Brain pericyte (primary cell): ENCODE measurements at places on chromosomes 1 and 21.

- no peak for DNase-seq
Measured at GRCh38 chr1:244370060-244370637, 81.6 kb downstream of the ADSS2 start.

GRCh38 chr1:109768820-109769219, 5.1 kb upstream of the EPS8L3 start:
- DNase-seq = no peak

DNA sequence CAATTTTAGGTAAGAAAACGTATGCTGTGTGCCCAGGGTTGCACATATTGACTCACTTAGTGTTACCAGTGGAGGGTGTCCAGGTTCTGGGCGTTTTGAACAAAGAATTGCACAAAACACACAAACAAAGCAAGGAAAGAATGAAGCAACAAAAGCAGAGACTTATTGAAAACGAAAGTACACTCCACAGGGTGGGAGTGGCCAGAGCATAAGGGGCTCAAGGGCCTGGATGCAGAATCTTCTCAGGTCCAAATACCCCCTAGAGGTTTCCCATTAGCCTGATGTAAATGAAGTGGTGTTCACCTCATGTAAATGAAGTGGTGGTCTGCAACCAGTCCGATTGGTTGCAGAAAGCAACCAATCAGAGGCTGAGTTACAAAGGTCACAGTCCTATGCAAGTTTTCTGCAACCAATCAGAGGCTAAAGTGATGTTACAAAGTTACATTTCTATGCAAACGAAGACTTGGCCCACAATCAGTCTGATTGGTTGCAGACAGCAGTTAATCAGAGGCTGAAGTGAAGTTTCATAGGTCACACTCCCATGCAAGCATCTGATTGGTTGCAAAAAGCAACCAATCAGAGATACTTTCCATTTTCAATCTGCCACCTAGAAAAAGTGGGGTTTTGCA, 228.3 kb downstream of the ST6GALNAC3 start:
- DNase-seq = no peak

- DNase-seq = no peak
Measured at GRCh38 chr1:15939181-15940109, 36.5 kb downstream of the ZBTB17 start.

- DNase-seq = no peak
Measured at GRCh38 chr1:193411215-193411614, 224.8 kb upstream of the B3GALT2 start.

DNA sequence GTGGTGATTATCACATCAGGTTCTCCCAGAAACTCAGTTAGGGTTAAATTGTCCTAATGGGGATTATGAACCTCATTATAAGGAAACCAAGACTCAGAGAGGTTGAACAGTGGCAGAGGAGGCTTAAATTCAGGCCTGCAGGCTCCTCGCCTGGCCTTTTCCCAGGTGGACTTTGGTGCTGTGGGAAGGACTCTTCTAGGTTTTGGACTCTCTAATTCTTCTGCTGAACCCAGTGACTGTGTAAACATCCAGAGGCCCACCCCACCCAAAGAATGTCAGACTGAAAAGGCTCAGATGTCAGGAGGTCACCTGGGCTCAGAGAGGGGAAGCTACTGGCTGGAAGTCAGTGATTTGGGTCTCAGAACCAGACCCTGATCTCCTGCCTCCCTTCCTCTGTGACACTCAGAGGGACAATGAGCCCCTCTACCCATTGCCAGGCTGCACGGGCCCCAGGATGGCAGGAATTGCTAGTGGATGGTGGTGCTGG, 2.5 kb downstream of the ZNF362 start:
- DNase-seq = no peak
